Stimulated activated CD4-positive, alpha-beta T cell treated with anti-CD3 and anti-CD28 coated beads, TNF-alpha, amount 100 ng/mL, for 1 hour (primary cell): ENCODE measurements at places on chromosomes 1 and 21.

- no peak for DNase-seq
Observed at GRCh38 chr1:67085326-67085725, 31.4 kb upstream of the SLC35D1 start.

DNA sequence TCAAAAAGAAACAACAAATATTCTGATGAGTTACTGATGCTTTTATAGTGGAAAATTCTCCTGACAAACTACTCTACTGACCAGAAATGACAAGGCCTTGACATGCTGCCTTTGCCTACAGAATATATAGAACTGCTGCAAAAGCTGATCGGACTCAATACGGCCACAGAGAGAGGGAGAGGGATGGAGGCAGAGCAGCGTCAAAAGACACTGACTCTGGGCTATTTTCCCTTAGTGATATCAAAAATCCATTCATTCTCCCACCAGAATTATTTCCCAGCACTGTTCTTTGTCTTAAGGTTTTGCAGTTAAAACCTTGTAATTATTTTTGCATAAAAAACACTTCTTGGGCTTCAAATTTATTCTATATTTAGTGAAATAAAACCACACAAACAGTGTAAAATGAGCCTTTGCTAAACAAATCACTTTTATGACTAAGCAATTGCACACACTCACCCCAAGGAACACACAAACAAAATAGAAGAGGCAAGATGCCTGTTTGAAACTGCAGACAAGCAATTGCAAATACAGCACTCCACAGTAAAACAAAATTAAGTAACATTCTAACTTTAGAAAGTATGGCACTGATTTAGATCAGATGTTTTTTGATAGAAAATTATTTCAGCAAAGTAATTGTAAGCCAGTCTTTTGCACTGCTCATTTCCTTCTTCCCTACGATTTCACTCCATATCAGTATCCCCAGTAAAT is 1036.4 kb downstream of the ADGRL2 start:
- DNase-seq, result no peak

DNA sequence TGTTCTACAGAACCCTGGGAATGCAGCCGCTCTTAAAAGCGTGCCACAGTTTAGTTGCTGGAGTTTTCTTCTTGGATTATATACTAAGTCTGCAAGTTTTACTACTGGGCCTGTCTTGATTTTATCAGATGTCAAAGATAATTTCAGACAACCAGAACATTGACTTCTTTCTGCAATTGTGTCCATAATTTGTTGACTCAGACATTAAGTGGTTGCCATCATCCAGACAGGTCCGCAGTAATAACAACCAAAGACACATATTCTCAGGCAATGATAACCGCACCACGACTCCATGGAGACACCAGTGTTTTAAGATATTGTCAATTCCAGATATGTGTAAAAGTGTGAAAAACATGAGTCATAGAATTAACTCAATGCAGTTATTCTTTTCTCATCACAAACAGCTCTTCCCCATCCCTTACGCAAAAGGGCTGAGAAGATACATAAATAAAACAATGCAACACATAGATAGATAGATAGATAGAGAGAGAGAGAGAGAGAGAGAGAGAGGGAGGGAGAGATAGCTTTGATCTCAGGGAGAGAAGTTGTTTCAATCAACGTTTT is 90.4 kb upstream of the FMN2 start:
- no peak for DNase-seq

GRCh38 chr1:205595861-205596260 is 36.0 kb downstream of the ELK4 start:
- no peak for DNase-seq

GRCh38 chr1:182829285-182829932 is 9.7 kb upstream of the DHX9 start:
- no peak for DNase-seq

- DNase-seq, result no peak
Observed at GRCh38 chr1:197671140-197671539, 104.1 kb downstream of the DENND1B start.
